CD4-positive, alpha-beta T cell treated with Interleukin-17A for 4 hours (primary cell): ENCODE measurements at places on chromosomes 3 and 15.

DNA sequence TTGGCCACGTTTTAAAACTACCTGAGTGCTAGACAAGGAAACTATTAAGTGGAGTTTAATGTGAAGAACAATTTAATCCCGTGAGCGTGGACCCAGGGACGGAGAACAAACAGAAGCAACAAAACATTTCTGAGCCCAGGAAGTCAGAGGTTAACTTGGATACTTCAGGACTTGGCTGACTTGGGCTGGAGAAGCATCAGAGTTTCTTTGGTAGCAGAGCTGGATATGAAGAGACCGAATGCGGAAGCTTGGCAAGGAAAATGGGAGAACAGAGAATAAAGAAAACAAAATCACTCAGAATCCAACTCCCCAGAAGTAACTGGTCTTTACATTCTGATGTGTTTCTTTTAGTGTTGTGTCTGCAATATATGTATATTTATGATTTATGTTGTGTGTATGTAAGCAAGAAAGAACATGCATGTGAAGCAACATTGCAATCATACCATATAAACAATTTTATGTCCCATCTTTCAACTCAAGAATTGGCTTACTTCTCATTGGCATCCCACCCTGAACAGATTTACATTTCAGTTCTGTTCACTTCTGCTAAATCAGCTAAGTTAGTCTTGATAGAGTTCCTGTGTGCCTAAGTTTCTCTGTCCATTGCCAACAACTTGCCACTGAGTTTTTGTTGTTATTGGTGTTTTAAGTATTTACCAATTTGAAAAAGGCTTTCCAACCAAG is 17.2 kb upstream of the PLOD2 start:
- no peak for DNase-seq

DNA sequence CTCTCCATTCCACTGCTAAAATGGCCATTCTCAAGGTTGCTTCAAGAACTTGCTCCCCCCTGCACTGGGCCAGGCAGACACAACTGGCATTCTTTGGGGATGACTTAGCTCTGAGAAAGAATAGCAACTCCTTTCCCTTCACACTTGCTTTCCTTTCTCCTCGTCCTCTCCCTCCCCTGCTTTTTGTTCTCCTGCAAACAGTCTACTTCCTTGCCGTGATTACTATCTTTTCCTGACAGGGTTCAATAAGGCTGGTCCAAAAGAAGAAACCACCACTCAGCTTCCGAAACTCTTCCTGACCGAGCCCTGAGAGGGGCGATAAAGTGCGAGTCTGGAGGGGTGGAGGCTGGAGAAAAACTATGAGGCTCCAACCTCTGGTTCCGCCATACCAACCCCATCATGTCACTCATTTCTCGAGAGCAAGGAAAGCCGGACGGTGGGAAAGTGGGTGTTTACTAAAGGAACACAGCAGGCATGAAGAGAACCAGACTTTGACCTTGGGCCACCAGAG is 5.0 kb downstream of the AMOTL2 start:
- no peak for DNase-seq

DNA sequence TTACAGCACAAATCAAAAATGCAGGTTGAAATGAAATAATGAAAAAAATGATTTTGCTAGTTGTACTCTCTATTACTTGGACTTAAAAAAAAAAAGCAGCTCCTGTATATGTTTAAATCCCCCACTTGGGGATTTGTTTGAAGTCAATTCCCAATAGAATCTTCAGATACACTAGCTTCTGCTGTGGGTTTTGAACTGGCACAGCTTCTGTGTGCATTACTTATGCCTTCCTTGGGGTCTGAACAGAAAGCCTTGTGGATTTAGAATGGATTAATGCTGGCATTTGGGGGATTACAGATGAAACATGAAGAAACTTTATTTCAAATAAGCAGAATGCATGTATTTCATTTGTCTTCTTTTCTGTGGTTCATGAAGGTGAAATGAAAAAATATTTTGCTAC is 513.2 kb upstream of the TBL1XR1 start:
- DNase-seq, result no peak

DNA sequence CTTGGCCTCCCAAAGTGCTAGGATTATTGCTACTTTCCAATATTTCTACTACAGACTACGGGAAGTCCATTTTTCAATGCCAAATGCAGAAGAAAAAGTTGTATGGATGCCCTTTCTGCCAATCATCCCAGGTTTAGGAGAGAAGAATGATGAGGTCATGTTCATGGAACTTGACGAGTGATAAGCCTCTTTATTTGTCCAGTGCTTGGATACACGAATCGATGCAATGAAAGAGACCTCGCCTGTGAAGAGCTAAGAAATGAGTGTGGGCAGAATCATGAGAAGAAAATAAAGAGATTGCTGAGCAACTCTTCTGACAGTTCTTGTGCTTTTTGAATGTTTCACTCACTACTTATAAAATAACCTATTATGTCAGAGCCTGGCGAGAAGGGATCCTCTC is 996 bp upstream of the SLC28A1 start:
- DNase-seq, result no peak

- no peak for DNase-seq
Measured at GRCh38 chr3:179410999-179411398, 40.3 kb downstream of the GNB4 start.

- no peak for DNase-seq
Measured at GRCh38 chr15:41507820-41508290, 5.8 kb downstream of the LTK start.

DNA sequence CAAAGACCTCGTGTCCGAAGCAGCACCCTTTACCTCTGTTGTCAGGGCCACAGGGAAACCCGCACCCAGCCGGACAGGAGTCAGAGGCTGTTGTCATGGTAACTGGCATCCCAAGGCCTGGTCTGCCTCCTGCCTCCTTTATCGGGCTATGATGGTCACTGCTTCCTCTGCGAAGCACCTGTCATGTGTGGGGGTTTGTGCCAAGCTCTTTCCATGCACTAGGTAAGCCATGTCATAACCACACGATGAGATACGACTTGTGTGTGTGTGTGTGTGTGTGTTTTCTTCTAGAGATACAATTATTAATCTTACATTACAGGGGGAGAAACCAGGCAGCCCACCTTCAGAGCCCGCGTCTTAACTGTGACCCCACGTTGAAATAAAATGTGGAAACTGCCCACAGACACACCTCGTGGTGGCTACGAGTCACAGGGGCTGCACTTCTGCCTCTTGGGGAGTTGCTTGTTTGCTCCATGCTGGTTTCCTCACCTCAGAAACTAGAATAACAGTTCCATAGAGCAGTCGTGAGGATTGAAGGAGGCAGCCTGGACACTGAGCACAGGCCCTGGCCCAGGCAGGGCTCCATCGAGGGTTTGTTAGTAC is 18.0 kb downstream of the ZDHHC19 start:
- DNase-seq, result no peak

GRCh38 chr3:112474796-112475195 is 24.5 kb downstream of the BTLA start:
- no peak for DNase-seq

DNA sequence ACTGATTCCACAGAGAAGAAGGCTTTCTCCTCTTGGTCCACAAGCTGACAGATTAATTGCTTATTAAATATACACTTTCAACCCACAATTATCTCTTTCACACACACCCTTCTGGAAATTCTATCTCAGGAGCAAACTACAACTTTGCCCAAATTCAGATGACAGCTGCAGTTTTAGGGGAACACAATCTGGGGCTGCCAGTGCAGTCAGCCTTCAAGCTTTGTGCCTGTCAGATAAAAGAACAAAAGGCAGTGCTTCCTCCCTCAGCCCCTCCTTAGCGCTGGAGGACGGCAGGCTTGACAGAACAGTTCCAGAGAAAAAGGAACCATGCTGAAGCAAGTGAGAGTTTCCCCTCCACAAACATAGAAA is 99.6 kb downstream of the TMCC1 start:
- peak; percentile 3 for DNase-seq

GRCh38 chr3:123283657-123284398 is 82.1 kb downstream of the SEC22A start:
- DNase-seq, result no peak

DNA sequence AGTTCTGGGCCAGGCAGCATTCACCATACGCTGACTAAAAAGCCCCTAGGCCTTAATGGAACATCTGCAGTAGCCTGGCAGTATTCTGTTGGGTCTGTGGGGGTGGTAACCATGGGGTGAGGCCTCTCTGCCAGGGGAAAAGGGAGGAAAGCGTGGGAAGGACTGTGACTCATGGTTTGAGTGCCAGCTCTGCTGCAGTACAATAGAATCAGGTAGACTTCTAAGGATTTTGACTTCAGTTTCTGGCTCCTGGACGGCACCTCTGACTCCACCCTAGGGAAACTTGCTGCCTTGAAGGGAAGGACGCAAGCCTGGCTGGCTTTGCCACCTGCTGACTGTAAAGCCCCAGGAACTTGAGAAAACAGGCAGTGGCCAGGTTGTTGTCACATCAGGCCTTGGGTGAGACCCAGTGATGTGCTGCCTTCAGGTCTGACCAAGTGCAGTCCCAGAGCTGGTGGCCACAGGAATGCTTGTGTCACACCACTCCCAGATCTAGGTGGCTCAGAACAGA is 148.6 kb downstream of the SUCNR1 start:
- no peak for DNase-seq

- DNase-seq, result no peak
Measured at GRCh38 chr3:195103623-195104022, 167.3 kb downstream of the XXYLT1 start.

DNA sequence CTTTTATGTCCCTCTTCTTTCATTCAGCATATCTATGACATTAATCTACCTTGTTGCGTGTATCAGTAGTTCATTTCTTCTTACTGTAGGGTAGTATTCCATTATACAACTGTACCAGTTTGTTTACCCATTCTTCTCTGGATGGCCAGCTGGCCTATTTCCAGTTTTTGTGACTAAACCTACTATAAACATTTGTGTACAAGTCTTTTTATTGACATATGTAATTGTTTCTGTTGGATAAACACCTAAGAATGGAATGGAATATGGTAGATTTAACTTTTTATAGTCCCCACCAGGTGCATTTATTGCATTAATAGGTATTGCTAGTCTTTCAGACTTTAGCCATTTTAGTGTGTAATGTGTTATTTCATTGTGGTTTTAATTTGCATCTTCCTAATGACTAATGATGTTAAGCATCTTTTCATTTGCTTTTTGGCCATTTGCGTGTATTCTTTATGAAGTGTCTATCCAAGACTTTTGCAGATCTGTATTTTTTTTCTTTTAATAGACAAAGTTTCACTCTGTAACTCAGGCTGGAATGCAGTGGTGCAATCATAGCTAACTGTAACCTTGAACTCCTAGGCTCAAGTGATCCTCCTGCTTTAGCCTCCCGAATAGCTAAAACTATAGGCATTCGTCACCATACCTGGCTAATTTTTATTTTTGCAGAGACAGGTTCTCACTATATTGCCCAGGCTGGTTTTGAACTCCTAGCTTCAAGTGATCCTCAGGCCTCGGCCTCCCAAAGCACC is 41.9 kb upstream of the XRN1 start:
- no peak for DNase-seq

GRCh38 chr3:69368129-69368741 is 17.7 kb downstream of the FRMD4B start:
- peak; percentile 4 for DNase-seq

GRCh38 chr3:171248426-171249111 is 211.6 kb downstream of the TNIK start:
- no peak for DNase-seq

DNA sequence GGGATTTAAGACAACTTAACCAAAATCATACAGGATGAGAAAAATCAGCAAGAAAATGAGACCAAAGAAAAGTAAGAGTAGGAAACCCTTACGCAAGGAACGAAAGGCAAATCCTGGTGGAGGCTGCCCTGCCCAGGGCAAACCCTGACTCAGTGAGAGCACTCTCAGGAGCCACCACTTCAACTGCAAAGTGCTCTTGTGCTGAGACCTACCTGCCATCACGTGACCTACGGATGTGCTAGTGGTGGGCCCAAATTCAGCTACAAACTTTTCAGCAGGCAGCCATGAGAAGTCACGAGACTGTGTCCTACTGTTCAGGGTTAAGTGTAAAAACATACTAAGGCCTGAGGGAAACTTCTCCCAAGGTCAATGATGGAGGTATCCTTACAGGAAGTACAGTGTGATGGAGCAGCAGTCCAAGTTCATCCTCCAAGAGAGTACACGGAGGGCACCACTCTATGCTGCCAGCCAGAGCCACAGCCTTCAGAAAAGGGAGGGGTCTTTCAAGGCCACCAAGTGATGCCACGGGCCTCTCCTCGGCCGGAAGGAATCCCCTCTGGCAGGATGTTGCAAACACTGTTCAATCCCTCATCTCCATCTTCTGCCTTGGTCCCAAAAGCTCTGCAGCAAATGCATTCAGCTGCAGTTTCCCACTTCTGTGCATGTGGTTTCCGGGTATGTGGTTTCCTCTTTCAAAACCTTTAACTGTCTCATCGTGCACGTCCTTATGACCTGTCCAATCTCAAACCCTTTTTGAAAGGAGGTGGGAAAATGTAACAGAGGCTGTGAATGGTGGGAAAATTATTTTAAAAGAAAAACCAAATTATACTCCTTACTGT is 9.5 kb downstream of the CHSY1 start:
- peak; percentile 57 for DNase-seq

GRCh38 chr15:83112233-83112955 is 4.9 kb downstream of the TM6SF1 start:
- DNase-seq, result no peak
